ENCODE measurements at places on chromosomes 12 and 14.

- no peak for DNase-seq
Observed at GRCh38 chr12:116039081-116039480, 238.4 kb downstream of the MED13L start.

DNA sequence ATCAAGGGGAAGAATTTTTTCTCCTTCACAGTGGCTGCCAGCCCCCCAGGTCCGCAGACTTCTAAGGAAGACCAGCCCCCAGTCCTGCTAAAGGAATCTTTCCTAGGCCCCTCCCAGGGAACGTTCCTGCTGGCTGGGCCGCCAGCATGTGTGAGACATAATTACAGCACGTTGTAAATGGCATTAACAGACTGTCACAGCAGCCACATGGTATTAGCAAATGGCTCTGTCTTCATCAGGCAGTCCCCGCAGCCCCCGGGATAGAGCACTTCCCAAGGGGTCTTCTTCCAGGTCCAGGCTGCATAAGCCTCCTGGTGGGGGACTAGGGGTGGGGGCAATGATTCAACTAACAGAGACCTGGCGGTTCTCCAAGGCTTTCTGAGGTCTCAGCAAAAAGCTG lies 34.9 kb upstream of the FAM222A start:
- no peak for DNase-seq

DNA sequence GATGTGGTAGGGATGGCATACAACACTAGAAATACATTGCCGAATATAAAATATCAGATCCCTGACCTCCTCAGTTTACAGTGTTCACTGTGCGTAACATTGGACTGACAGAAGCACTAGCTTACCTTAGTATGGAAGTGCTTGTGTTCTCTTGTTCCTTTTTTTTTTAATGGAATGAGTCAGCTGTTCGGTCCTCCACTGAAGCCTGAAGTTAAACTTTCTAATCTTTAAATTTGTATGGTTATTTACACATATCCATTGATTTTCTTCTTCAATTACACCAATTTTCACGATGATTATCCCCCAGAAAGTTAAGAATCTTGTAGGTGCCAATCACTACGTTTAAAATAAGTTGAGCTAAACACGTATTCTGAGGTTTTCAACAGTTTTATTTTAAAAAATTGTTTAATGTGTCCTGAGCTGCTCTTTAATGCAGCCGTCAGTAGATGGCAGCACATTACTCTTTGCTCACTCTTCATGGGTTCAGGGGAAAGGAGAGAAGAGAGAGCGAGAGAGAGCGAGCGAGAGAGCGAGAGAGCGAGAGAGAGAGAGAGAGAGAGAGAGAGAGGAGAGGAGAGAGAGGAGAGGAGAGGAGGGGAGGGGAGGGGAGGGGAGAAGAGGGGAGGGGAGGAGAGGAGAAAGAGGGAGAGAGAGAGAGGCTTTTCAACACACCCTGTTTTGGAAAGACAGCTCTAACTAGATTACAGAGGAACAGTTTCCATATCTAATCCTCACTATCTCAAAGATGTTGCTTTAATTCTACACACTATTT lies 134.7 kb upstream of the SCAF11 start:
- peak; percentile 38 for DNase-seq

DNA sequence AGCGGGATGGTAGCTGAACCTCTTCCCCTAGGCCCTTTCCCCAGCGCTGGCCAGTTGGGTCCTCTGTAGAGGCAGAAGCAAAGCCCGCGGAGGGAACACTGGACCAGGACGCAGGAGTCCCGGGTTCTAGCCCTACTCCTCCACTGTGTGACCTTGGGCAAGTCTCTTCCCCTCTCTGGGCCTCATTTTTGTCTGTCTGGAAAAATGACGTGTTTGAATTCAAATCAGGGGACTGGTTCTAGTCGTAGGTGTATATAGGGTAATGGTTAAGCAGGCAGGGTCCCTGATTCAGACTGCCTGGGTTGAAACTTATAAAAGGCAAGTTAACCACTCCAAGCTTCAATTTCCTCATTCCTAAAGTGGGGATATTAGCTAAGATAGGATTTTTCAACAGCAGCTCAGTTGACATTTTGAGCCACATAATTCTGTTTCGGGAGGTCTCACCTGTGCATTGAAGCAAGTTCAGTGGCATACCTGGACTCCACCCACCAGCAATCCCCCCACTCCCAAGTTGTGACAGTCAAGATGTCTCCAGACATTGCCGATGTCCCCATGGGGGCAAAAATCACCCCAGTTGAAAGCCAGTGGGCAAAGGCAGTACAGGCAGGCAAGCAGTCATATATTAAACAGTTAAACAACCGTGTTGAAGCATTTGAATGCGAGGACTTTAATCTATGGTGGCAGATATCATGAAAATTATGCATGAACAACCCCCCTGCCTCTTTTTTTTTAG lies 899 bp downstream of the TPCN1 start:
- DNase-seq = peak; percentile 46

DNA sequence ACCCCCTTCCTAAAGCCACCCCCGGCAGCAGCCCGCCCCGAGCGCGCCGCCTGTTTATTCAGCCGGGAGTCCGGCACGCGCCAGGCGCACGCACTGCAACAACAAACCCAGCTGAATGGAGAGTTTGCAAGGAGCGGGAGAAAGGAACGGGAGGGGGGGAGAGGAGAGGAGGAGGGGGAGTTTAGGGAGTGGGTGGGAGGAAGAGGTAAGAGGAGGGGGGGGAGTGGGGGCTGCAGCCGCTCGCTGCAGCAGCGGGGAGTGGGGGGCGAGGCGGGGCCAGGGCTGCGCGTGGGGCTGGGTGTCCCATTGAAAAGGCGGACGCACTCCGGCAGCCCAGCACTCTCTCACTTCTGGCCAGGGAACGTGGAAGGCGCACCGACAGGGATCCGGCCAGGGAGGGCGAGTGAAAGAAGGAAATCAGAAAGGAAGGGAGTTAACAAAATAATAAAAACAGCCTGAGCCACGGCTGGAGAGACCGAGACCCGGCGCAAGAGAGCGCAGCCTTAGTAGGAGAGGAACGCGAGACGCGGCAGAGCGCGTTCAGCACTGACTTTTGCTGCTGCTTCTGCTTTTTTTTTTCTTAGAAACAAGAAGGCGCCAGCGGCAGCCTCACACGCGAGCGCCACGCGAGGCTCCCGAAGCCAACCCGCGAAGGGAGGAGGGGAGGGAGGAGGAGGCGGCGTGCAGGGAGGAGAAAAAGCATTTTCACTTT lies at the start of gene ASCL1:
ASCL1 (plus strand) TSS at position 336 of the 712 bp plus-strand sequence. CDS start 571 bp downstream, outside the sequence.
- peak; percentile 22 for DNase-seq

GRCh38 chr12:131347345-131347714 lies 363.6 kb upstream of the SFSWAP start:
- no peak for DNase-seq

DNA sequence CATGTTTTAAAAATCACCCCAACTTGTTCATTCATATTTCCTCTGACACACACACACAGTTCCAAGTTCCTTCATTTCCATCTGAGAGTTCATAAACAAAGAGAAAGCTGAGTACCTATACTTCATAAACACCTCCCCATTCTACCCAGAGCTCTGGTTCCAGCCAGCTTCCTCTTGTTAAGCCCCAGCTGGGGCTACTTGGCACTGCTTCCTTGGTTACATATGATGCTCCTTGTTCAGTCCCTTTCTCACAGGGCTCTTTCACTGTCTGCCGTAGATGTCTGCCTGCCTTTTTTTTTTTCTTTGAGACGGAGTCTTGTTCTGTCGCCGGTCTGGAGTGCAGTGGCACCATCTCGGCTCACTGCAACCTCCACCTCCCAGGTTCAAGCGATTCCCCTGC lies 77.5 kb downstream of the COX16 start:
- no peak for DNase-seq

- DNase-seq = no peak
Observed at GRCh38 chr14:20563971-20564370, 3.1 kb upstream of the RNASE9 start.

DNA sequence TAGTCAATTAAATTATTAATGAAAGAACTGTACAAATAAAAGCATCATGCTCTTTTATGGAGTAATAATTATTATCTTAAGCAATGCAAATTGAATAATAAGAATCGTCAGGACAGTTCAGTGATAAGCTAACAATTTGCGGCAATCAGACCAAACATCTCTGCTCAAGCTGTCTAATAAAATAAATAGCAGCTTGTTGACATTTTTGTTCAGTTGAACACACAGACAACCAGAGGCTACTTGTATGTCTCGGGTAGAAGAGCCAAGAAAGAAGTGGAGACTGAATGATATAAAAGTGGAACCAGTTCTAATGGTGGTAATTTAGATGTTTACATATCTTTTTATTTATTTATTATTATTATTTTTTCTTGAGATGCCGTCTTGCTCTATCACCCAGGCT lies 57.4 kb upstream of the FOXN3 start:
- DNase-seq = no peak

GRCh38 chr12:4191642-4192041 lies 81.9 kb upstream of the CCND2 start:
- no peak for DNase-seq

DNA sequence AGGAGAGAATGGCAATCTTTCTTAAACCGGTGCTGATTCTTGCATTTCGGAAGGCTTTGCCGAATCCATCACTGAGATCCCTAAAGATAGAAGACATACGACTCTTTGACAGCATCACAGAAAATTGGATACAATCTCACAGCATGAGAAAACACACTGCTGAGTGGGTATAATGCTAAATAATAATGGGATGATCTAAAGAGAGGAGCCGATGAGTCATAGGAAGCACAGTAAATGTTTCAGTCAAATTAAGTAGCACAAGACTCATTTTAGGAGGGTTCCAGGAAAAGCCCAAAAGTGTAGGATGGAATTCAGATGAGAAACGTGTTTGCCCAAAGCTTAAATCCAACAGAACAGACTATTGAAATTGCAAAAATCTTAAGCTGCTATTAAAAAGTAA lies 81.7 kb downstream of the CPNE8 start:
- DNase-seq = no peak

DNA sequence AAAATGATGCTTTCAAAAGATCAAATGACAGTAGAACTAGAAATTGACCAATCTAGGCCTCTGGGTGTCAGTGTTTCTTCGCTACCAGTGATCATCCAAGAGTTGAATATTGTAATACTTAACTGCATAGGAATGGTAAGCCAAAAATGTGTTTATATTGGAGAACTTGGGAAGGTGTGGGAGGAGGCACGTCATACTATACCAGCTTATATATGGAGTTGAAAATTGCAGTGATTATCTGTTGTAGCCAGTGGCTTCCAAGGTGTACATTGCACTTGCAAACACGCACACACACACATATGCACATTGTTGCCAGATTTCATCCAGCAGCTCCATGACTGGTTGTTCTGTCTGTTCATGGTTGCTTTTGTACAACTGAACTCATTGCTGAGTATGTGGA lies 36.1 kb downstream of the EID3 start:
- no peak for DNase-seq

GRCh38 chr12:76030341-76031080 lies 1.1 kb downstream of the PHLDA1 start:
- peak; percentile 65 for DNase-seq

GRCh38 chr12:10941916-10942607 lies 3.0 kb upstream of the TAS2R14 start:
- DNase-seq = peak; percentile 34

DNA sequence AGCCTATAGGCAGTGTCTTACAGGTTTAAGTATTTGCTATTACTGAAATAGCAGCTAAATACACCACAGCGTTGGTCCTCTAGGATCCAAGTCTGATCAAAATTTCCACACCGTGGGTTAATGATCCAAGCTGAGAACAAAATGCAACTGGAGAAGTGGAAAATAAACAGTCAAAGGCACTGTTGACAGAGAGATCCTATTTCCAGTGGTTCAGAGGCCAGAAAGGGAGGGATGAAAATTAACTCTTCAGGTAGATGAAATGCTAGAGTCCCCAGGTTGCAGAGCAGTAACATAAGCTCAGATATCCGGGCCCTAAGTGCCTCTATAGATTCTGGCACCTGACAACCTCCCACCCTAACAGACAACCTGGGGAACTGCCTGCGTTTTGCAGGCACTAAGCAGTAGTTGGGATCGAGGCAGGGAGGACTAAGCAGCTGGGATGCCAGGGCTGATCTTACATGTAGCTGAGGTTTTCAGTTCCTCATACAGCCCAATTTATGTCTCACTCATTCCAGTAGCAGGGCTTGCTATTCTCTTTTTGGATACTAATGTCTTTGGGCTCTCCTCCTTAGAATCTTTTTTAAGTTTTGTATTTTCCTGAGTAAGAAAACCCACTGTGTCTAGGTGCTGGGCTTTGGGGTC lies 42.7 kb upstream of the CRACR2A start:
- no peak for DNase-seq

DNA sequence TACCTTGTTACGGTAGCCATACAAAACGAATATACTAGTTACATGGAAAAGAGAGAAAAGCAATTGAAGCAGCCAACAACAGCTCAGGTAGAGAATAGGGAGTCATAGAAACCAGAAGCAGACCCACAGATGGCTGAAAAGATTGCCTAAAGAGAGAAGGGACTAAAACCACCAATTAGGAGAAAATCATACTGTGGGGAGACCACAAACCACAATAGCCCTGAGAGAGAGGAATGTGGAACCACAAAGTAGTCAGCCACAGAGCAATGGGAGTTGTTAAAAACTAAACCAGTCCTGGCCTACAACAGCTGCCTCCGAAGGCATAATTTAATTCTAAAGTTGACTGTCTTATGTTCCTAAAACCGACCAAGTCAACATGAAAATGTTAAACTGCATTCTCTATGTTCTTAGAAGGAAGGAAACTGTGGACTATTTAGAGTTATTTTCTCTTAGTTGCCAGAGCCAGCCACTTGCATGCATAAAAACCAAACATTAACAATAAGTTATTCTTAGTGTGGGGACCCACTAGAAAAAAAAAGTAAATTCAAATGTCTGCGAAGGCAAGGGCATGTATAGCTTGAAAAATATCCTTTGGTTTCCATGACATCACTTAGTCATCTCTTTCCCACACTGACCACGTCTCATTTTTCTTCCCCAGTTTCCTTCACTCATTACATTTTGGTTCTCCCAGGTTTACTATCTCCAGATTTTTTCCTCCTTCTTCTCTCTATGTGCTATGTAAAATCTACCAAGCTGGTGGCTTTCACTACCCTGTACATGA lies 398.1 kb downstream of the NOVA1 start:
- no peak for DNase-seq

DNA sequence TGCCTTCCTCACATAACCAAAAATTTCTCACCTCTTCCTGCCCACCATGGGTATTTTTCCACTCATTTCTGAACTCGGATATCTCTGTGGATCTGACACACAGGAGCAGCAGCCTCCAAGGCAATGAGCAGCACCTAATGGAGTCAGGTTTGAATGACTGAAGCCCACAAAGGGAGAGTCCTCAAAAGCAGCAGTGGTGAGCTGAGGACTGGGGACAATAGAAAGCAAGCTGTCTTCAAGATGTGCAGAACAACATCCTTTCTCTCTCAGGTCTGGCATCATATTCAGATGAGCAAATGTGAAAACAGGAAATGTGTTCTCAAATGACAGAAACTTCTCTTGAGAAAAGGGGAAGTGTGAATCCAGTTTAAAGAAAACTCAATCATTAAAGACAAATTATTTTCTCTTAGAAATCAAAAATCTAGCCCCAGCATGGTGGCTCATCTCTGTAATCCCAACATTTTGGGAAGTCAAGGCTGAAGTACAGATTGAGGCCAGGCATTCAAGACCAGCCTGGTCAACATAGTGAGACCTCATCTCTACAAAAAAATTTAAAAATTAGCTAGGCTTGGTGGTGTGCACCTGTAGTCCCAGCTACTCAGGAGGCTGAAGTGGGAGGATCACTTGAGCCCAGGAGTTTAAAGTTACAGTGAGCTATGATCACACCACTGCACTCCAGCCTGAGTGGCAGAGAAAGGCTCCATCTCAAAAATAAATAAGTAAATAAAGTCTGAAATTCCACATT lies 54.2 kb downstream of the C12orf42 start:
- DNase-seq = no peak

GRCh38 chr14:26190646-26191045 lies 407.2 kb downstream of the NOVA1 start:
- DNase-seq = no peak

- DNase-seq = no peak
Observed at GRCh38 chr14:91607322-91608047, 97.4 kb upstream of the PPP4R3A start.
